Activated CD4-positive, alpha-beta T cell treated with anti-CD3 and anti-CD28 coated beads for 24 hours (primary cell): ENCODE measurements at places on chromosomes 1 and 21.

- DNase-seq = no peak
These were observed 119.2 kb downstream of the DMRTB1 start for GRCh38 chr1:53578358-53578757.

DNA sequence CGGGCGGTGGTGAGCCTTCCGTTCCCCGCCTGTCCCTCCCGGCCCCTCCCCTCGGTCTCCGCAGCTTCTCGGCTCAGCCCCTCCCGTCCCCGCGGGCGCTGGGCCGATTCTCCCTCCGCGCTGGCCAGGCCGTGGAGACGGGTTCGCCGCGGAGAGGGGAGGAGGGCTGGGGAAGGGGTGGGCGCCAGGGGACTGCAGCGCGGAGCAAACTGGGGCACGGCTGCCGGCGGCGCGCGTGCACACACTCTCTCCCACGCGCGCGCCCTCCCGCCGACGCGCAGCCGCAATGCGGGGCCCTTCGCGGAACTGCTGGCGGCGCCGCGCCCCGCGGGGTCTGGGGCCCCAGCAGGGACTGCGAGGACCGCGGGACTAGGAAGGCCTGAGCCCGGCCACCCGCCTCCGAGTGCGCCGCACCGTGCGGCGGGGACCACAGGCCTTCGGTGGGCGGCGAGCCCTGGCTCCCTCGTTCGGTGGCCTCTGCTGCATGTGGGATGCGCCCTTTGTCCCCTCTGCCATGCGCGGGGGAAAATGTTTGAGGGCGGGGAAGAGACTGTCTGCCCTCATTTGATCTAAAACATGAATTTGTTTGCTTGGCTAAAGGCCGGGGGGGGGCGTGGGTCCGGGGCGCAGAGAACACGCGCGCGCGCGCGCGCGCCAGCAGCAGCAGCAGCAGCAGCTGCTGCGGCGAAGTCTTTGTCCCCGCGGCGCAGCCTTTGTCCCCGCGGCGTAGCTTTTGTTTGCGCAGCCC is 90.7 kb upstream of the VAMP3 start:
- DNase-seq = no peak

DNA sequence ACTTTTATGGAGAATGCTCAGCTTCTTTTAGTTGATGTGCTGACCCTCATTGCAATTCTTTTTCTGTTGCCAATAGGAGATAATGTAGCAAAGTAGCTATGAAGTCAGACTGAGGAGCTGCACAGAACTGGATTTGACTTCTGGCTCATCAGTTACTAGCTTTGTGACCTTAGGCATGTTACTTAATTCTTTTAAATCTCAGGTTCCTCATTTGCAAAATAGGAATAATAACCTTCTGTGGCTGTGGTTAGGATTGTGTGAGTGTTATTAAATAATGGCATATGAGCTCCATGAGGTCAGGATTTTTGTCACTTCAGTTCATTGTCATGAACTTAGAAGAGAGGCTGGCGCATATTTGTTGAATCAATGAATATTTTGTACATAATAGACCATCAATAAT is 237.6 kb upstream of the SGIP1 start:
- DNase-seq = no peak

- DNase-seq = no peak
These were observed 10.6 kb downstream of the TXNIP start for GRCh38 chr1:145985502-145986439.

GRCh38 chr1:6002714-6003501 is 10.7 kb upstream of the NPHP4 start:
- no peak for DNase-seq

- DNase-seq = peak; percentile 14
These were observed 26.7 kb downstream of the BTG3 start for GRCh38 chr21:17585875-17586450.

- DNase-seq = no peak
These were observed 47.3 kb upstream of the PLPPR4 start for GRCh38 chr1:99216956-99217355.

- DNase-seq = no peak
These were observed 708.4 kb downstream of the KCNT2 start for GRCh38 chr1:195899762-195900352.

- no peak for DNase-seq
These were observed 363.0 kb upstream of the DUSP10 start for GRCh38 chr1:222104694-222105392.
